ENCODE measurements at places on chromosomes 5 and 9.

DNA sequence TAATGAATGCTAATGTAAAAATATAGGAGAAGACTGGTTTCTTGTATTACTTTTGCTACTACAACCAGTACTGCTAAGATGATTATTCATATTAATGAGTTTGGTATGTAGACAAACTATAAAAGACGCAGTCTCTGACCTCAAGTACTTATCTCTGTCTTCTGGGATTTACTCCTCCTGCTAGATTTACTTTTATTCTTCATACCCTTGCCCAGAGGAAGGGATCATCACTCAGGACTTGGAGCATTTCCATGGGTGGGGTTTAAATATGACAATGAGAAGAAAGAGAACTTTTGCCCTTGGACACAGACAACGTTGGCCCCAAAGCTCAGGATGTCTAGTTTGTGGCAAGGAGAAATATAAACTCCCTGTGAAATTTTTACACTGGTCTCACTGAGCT, 126.1 kb downstream of the BNC2 start:
- no peak for DNase-seq

GRCh38 chr5:36521838-36522745, 84.3 kb upstream of the SLC1A3 start:
- no peak for DNase-seq

DNA sequence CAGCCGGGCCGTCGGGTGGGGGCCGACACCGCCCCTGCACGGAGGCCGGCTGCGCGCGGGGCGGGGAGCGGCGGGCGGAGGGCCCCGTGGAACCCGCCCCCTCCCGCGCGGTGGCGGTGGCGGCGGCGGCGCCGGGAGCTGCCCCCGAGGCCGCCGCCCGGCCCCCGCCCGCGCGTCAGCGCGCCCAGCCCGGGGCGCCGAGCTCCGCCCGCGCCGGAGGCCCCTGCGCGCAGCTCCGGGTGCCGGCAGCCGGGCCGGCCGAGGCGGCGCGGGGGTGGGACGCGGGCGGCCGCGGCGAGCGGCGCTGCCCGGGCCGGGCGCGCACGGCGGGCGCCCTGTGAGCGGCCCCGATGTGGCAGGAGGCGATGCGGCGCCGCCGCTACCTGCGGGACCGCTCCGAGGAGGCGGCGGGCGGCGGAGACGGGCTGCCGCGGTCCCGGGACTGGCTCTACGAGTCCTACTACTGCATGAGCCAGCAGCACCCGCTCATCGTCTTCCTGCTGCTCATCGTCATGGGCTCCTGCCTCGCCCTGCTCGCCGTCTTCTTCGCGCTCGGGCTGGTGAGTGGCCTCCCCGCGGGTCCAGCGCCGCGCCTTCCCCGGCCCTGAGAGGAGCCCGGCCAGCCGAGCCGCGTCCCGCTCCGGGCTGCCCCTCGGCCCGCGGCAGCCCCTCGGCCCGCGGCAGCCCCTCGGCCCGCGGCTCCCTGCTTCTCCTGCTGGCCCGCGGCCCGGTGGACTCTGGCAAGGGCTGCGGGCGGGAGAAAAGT, at the start of gene ADCY2:
Gene ADCY2 (plus strand): TSS at position 192 of the 766 bp plus-strand sequence. CDS start 159 bp downstream, at position 351.
- no peak for DNase-seq

GRCh38 chr9:14511452-14511851, 181.8 kb downstream of the ZDHHC21 start:
- no peak for DNase-seq

GRCh38 chr5:128315671-128316070, 222.4 kb downstream of the FBN2 start:
- DNase-seq = no peak

DNA sequence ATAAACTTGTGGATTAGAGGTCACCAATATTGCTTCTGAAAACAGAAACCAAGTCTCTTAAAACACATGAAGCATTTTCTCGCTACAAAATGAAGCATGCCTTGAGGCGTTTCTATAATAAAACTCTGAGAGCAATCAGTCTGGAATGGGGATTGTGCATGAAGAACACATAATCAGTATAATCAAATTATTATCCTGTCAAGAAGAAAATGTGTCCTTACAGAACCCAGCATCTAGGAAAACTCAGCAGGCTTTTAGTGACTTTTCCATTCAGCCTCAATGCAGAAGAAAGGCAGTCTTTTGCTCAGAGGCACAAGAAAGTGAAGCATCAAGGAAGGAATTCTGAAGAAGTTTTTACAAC, 121.9 kb downstream of the CDH18 start:
- DNase-seq = no peak

DNA sequence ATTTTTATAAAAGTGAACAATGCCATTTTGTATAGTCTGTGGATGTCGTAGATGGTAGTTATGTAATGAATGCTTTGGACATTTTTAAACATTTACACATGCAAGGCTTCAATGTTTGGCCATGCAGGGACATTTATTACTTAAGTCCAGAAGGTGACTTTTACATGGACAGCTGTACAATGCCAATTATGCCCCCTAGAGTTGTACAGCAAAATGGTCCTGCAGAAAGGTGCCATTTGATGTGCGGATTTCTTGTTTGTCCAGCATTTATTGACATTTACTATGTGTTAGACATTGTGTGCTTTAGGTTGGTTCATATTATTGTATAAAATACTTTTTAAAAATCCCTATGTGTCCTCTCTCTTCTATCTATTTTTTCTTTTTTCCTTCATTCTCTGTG, 22.5 kb upstream of the COMMD10 start:
- no peak for DNase-seq

DNA sequence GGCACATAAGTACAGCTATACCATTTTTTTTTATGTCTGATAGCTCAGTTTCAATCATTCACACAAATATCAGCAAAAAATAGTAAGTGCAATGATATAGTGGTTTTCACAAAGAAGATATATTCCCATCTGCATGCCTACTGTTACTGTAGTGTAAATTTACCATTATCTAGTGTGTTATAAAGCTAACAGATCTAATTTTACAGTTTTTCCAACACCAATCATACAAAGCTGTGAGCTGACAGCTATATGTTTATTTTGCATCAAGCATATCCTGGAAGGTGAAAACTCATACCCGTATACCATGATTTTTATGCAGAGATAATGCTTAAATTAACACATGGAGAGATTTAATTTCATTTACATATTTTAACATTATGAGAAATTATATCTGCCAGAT, 89.9 kb upstream of the HAPLN1 start:
- no peak for DNase-seq

DNA sequence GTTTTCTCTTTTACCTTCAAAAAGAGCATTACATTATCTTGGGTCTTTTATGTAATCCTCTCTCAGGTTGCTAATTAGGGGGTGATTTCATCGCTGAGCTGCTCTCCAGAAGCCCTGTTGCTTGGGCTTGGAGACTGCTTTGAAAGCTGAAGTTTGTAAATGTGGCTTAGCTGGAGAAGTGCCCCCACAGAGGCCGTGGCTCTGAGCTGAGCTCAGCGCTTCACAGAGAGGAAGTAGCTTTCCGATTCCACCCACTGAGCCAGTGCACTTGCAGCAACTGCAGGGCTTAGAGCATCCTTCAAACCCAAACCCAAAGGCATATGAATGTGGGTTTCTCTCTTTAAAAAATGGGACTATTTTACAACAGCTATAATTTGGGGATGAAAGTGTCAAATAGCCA, 13.7 kb upstream of the NXNL2 start:
- no peak for DNase-seq

DNA sequence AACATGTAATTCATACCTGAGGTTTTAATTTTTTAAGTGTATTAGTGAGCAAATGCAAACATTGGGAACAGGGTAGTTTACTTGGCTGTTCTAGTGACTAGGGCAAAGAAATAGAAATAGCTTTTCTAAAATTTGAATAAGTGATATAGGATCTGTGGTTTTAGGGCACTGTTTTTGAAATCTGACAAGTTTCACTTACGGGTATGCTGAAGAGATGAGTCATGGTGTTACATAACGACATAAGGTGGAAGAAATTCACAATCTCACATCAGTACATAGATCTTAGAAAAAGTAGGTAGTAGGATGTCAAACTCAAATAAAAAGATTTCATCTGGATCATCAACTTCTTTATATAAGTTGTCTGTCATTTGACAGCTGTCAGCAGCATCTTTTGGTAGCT, 772.3 kb downstream of the MAT2B start:
- DNase-seq = no peak

- DNase-seq = no peak
These were observed 4.4 kb upstream of the ST6GALNAC6 start for GRCh38 chr9:127903557-127904475.

DNA sequence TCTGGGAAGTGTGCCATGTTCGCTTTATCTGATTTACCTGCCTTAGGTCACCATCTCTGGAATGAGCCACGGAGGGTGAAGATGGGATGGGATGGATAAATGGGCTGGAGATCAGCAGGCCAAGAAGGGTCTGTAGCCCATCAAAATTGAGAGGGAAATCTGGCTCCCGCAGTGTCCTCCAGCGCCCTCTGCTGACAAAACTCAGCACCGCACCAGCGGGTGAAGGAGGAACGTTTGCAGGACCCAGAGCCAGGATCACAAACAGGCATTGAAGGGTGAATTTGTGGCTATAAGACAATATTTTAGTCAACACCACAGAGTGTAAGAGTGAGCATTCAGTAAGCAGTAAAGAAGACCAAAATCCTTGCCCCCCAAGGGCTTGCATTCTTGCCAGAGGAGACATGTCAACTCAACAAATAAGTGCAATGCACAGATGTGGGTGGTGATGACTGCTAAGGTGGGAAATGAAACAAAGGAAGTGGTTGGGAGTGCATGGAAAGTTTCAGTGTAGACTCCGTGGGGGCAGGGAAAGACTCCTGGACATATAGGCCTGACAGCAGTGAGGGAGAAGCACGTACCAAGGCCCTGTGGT, 124.4 kb downstream of the TENT4A start:
- DNase-seq = no peak

DNA sequence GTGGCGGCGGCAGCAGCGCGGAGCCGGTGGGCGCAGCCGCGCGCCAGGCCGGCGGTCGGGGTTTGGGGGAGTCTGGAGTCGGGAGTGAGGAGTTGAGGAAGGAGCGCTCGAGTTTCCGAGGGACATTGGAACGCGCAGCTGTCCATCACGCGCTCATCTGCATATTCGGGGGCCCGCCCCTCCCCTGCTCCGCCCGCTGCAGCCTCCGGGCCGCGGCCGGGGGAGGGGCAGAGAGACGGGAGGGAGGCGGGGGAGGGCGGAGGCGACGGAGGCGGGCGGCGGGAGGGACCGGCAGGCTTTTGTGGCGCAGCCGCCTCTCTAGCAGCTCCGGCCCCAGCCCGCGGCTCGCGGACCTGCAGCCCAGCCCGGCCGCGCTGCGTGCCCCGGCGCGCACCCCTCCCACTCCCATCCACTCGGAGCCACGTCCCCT, at the start of gene IRX2:
Gene IRX2 (minus strand): TSS at position 86 of the 430 bp plus-strand sequence. CDS start 264 bp downstream, outside the sequence.
- DNase-seq = no peak

GRCh38 chr9:120403543-120403856, 176.5 kb downstream of the CDK5RAP2 start:
- no peak for DNase-seq

DNA sequence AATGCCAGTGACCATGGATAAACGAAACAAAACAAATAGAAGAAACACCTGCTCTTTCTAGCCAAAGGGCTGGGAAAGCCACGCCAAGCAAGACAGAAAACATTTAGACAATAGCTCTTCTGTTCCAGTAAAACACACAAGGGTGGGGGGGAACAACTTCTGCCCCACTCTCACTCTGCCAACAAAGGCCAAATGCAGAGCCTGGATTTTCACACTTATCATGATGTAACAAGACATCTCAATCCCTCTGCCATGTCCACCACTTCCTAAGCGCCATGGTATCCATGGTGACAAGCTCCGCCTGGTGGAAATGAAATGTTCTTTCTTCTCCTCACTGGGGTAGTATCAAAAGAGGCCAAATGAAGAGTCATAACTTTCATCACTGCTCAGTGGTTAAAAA, 60.6 kb downstream of the DRD1 start:
- no peak for DNase-seq

GRCh38 chr9:84374516-84374915, 34.0 kb upstream of the SLC28A3 start:
- DNase-seq = no peak

- DNase-seq = no peak
These were observed 94.3 kb downstream of the WDR41 start for GRCh38 chr5:77397686-77398292.

- DNase-seq = no peak
These were observed 78.1 kb downstream of the VCAN start for GRCh38 chr5:83549674-83550073.
